ENCODE measurements at places on chromosomes 16 and 17.

DNA sequence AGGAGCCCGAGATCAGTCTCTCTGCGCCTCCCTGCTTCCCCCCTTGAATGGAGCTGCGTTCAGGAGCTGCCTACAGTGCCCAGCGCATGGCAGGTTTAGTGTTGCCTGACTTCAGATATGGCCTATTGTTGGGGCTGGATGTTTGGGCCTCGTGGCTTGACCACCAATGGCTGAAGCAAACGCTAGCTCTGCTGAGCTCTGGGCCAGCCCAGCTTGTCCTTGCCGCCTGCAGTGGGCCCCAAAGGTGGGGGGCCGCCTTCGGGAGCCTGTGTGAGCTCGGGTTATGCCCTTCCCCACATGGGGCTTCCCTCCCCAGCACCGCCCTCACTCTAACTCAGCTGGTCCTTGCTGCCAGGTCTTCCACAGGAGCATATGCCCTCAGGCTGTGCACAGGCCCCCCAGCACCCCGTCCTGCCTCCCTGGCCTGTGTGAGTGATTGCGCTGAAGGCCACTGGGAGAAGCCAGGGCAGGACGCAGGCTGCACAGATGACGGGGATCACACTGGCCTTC lies 2.0 kb upstream of the METTL26 start:
- DNase-seq, result no peak

DNA sequence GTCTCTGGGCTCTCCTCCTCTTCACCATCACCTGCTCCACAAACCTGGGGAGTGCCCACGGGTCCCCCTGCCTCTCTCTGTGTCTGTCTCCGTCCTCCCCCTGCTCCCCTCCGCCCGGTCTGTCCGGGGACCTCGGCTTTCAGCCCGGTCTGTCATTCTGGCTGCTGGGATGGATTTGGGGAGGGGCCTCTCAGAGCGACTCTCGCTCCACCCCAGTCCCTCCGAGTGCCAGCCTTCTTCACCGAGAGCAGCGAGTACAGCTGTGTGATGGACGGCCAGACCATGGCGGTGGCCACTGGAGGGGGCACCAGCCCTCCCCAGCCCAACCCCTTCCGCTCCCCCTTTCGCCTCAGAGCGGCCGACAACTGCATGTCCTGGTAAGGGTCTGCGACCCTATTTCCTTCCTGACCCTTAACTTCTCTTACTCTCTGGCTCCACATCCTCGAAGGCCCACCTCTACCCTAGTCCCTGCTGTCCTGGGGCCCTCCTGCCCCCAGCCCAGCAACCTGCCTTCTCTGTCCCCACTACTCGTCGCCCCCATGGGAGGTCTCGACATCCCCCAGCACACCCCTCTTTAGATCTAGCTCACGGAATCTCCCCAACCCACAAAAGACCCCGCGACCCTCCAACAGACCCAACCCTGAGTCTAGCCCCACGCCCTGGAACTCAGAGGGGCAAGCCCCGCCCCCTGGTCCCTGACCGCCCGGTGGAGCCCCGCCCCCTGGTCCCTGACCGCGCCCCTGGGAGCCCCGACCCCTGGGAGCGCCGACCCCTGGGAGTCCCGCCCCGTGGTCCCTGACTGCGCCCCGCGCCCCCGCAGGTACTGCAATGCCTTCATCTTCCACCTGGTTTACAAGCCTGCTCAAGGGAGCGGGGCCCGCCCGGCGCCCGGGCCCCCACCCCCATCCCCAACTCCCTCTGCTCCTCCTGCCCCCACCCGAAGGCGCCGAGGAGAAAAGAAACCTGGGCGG lies 5.6 kb upstream of the CXCL16 start:
- DNase-seq, result no peak

GRCh38 chr16:23406546-23407240 lies 46.3 kb downstream of the COG7 start:
- DNase-seq, result no peak

DNA sequence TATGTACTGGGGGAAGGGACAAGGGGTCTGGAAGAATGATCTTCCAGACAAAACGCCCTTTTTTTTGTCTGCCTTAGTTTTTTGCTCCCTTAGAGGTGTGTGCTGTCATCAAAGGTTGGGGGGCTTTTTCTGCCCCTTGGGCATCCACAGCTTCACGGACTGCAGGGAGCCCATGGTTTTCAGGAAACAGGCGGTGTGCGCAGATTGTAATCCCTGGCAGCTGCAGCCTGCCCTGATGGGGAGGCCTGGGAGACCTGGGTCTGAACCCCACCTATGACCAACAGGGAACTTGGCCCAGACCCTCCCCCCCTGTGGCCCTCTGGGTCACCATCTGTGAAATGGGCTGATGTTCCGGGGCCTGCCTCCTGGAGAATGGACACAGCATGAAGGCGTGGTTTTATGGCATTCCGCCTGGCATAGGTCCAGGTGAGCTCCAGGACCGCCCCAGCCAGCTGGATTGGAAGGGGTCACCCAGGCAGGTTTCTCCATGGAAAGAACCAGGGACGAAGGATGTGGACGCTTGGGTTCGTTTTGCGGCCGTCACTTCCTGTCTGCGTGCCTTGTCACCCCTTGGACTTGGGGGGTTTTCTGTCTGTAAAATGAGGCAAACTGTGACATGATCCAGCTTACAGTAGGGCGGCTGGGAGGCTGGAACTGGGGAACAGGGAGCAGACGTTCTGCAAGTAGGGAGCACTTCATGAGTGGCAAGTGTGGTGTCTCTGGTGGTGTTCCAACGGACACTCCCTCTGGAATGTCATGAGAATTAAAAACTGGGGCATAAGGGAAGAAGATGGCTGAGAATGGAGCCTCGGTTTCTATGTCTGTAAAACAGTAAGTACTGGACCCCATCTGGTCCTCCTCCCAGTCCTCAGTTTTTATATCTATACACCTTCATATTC lies 1.5 kb downstream of the CPNE2 start:
- DNase-seq, result no peak

- no peak for DNase-seq
Observed at GRCh38 chr17:39627712-39628516, 1.2 kb downstream of the PPP1R1B start.

DNA sequence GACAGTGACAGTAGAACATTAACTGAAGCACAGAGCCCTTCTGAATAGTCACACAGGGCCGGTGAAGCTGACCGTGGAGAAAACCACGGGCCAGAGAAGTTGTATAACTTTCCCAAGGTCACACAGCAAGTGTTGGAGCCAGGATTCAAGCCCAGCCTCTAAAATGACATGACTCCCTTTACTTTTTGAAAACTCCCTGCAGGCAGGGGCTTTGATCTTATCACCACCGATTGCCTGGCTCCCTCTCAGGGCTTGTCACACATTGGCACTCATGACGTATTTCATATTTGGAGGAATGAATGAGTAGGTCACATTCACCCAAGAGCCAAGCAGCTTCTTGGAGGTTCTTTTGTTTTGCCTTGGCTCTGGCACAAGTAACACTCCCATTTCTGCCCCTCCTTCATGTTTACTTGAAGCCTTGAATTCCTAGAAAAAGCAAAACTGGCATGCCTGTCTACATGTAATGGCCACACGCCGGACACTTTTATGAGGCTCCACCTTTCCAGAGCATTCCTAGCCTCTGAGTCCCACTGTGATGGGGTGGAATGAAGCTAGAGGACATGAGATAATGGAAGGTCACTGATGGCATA lies 13.3 kb upstream of the RBBP6 start:
- DNase-seq, result no peak

- no peak for DNase-seq
Observed at GRCh38 chr17:12584727-12585126, 81.0 kb upstream of the MYOCD start.

GRCh38 chr17:78986048-78986648 lies 6.4 kb upstream of the LGALS3BP start:
- no peak for DNase-seq

DNA sequence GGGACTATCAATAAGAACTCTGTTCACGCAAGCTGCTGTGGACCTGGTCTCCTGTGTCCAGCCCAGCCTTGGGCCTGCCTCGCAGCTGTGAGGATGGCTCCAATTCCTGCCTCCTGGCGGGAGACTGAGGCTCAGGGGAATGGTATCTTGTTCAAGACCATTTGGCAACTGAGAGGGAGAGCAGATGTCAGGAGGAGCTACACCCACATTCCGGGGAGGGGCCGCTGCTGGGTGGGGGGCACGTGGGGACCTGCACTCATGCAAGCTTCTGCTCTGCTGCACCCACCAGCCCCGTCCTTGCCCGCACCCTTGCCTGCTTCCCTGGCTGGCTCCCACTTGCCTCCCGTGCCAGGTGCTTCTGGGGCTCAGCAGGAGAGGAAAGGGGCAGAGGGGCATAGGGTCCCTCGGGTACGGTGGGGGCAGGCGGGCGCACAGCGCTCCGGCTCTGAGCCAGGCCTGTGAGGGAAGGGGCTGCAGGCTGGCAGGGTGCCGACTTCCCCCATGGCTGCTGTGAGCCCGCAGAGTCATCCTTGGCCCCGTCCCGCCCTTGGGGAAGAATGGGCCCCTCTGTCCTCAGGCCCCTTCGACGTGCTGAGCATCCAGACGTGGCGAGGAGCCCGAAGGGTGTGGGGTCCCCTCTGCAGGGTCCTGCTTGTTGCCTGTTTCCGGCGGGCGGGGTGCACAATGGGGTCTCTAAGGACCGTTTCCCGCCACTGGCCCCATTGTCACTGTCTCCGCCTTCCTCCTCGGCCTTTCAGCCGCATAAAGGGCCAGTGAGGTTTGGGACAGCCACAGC lies 2.7 kb downstream of the METRN start:
- DNase-seq, result no peak

DNA sequence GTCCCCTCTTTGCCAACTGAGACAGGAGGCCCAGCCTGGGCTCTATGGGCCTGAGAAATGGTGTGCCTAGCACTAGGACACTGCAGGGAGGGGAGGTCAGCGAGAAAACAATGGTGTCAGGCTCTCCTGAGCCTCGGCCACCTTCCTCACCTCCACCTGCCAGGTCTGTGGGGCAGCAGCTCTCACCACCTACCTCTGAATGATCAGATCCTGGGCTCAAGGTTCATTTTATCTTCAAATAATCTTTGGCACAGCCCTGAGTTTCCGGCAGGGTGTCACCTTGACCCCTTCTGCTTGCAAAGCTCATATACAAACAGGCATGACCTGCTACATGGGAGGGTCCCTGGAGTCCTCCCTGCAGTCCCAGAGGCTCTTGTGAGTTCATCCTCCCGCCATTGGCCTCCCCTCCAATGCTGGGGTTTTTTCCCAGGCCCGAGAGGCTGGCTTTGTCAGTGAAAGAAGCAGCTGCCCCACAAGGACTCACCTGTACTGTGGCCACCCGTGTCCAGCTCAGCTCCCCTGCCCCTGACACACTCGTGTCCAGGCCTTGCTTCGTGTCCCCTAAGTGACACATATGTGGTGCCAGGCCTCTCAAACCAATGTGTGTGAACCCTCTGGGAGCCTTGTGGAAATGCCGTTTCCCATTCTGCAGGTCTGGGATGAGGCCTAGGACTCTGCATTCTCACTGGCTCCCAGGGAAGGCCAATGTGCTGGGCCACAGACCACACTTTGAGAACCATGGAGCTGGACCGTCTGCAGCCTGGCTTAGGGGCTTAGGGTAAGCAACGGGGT lies 176.8 kb upstream of the CIBAR2 start:
- no peak for DNase-seq

GRCh38 chr16:78022347-78023060 lies at the start of gene CLEC3A:
CLEC3A (plus strand) TSS chr16:78022548; CDS start chr16:78022627, 79 bp downstream.
- no peak for DNase-seq

DNA sequence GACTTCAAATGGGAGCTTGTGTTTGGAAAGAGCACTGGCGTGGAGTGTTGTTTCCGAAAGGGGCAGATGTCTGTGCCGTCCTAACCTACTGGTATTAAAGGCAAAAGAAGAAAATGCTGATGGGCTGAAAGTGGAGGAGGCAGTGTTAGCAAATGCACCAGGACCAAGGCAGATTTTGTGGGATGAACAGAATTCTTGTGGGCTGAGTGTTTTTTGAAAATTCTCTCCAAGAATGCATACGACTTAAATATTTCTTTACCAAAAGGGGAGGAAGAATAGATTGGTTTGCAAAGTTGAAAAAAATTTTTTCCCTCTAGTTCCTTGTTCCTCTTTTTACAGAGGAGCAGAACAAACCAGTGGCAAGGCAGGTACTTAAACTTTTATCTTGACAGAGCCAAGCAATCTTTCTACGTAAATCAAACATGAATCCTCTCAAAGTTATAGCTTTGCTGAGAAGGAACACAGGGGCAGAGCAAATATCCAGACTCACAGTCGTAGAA lies 16.8 kb downstream of the MARCHF10 start:
- DNase-seq, result no peak

DNA sequence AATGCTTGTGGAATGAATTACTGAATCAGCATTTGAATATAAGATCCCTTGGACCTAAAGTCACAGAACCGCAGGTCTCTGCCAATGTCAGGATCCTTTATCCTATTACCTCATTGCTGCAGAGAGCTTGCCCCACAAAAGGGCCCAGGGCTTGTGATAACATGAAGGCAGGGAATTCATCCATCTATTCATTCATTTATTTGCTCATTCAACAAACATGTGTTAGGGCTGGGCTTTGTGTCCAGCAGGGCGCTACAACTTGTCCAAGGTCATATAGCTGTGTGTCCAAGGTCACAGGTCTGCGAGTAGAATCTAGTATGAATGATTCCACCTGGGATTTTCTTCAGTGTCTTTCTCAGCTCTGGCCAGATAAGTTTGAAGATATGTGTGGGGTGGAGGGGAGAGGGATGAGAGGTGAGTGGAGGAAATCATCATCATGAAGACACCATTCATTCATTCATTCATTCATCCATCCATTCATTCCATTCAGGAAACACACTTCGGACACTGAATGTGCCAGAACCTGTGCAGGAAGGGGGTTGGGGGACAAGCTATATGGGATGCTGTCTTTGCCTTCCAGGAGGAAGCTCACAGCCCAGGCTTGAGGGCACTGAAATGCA lies 1.3 kb upstream of the UNC45B start:
- DNase-seq, result no peak

DNA sequence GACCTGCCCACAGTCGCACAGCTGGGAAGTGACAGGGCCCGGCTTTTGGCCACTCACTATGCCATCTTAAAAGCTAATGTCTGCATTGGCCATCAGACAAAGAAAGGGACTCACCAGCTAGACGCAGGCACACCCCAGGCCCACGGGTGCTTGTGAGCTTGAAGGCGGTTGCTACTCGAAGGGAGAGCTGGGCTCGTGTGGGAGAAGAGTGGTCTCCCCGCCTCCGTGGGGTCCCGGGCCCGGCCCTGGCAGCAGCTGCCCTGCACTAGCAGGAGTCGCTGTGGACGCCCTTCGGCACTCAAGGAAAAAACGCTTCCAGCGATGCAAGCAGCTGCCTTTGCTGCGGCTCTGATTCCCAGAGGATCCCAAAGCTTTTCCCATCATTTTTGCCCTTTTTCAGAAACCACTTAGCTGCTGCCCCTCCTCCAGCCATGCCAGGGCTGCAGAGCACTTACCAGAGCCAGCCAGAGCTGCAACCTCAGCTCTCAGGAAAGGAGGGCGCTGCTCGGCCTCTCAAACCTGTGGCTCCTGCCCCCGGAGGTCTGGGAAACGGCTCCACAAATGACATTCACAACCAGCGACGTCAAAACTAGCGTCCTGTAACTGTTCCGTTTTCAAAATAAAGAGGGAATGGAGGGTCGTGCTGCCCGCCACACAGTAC lies 12.3 kb downstream of the TRPV1 start:
- no peak for DNase-seq

DNA sequence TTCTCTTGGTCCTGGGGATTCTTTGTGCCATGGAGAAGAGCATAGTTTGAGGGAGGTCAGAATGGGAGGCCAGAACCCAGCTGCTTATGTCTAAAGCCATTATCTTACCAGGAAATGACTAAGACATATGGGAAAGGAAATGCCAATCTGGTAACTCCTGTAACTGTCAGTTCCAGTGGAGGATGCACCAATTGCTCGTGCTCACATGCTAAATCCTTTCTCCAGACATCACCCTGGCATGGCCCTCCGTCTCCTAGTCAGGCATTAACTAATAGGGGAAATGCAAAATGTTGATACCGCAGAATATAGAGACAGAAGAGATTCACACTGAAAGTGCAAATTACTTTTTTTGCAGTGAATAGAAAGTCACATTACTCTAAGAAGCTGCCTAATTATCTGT lies 255.6 kb upstream of the HSBP1 start:
- no peak for DNase-seq

All from stimulated activated CD4-positive, alpha-beta T cell treated with anti-CD3 and anti-CD28 coated beads, Interleukin-2, amount 100 ng/mL, for 4 hours (primary cell).